Activated CD8-positive, alpha-beta T cell treated with anti-CD3 and anti-CD28 coated beads, Interleukin-2, amount 10 ng/mL, durations not matched to agents 7 days and 5 days (primary cell): ENCODE measurements at places on chromosomes 5 and 9. TPM values are rescaled to one million over a fixed set of nuclear protein-coding genes. Genes with fewer than 3 reads are reported as not detected.

ANKHD1 gene
- total RNA-seq, result 108 TPM

ORM2 gene
- total RNA-seq, result not detected

- H3K4me1 ChIP-seq, result no peaks in the 10 kb centered on the region
- H3K27ac ChIP-seq, result no peak overlapping the region
- no peak overlapping the region for H3K4me3 ChIP-seq
- DNase-seq, result no peak
- H3K36me3 ChIP-seq, result no peaks in the 10 kb centered on the region
- H3K27me3 ChIP-seq, result peaks cover 7% of the 10 kb centered on the region
These were observed 78.4 kb downstream of the SREK1 start for GRCh38 chr5:66222455-66222854.

GPR21 gene
- 1.1 TPM for total RNA-seq

ZMAT2 gene
- 47.4 TPM for total RNA-seq

PCYOX1L gene
- total RNA-seq, result 33.9 TPM

GRCh38 chr5:169128679-169129078, 172.3 kb downstream of the SLIT3 start:
- no peaks in the 10 kb centered on the region for H3K4me1 ChIP-seq
- no peaks in the 10 kb centered on the region for H3K27me3 ChIP-seq
- DNase-seq, result no peak
- no peak overlapping the region for H3K4me3 ChIP-seq
- no peaks in the 10 kb centered on the region for H3K36me3 ChIP-seq

GRCh38 chr9:119458068-119458467, 88.8 kb upstream of the BRINP1 start:
- H3K27ac ChIP-seq, result no peak overlapping the region
- H3K4me3 ChIP-seq, result no peak overlapping the region
- H3K36me3 ChIP-seq, result no peaks in the 10 kb centered on the region
- DNase-seq, result no peak
- no peaks in the 10 kb centered on the region for H3K4me1 ChIP-seq
- no peaks in the 10 kb centered on the region for H3K27me3 ChIP-seq

DNA sequence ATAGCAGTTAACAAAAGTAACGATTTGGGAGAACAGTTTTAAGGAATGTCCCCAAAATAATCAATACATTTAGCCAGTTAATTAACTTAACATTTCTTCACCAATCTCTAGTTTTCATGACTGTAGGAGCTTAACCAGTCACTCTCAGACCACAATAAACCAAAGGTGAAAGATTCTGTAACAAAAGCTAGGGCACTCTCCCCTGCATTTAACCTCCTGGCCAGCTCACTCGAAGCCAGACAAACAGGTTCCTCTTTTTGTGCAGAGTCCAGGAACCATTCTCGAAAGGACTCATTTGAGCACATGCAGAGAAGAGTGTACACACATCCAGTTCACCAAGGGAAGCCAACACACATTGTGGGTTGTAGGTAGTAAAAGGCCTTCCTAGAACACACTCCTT, 6.5 kb downstream of the IL7R start:
- H3K27ac ChIP-seq, result peak overlapping the region; percentile 41
- peak overlapping the region; percentile 41 for H3K4me3 ChIP-seq
- H3K4me1 ChIP-seq, result peaks cover 74% of the 10 kb centered on the region
- H3K36me3 ChIP-seq, result peaks cover 83% of the 10 kb centered on the region

DNA sequence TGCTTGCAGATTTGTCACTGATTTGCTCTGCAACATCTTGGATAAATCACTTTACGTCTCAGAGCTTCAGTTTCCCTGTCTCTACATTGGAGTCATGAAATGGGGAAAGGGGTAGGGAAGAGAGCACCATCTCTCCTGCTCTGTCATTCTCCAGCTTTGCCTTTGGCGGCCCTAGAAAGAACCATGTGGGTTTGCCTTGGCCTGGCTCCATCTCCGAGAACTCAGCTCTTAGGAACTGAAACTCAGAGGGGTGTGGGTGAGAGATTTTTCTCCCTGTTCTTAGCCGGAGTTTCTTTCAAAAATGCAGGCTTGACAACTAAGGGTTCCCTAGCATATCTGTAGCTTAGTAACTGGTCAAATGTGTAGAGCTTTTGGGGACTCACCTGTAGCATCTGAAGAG, 123.5 kb downstream of the SMARCA2 start:
- H3K4me3 ChIP-seq, result no peak overlapping the region
- DNase-seq, result no peak
- H3K4me1 ChIP-seq, result peaks cover 5% of the 10 kb centered on the region
- no peaks in the 10 kb centered on the region for H3K27me3 ChIP-seq
- H3K27ac ChIP-seq, result no peak overlapping the region
- H3K36me3 ChIP-seq, result peaks cover 78% of the 10 kb centered on the region

- no peak overlapping the region for H3K27ac ChIP-seq
- H3K4me1 ChIP-seq, result no peaks in the 10 kb centered on the region
- no peak overlapping the region for H3K4me3 ChIP-seq
- DNase-seq, result no peak
These were observed 199.3 kb upstream of the PDE4D start for GRCh38 chr5:60092671-60093422.

DNA sequence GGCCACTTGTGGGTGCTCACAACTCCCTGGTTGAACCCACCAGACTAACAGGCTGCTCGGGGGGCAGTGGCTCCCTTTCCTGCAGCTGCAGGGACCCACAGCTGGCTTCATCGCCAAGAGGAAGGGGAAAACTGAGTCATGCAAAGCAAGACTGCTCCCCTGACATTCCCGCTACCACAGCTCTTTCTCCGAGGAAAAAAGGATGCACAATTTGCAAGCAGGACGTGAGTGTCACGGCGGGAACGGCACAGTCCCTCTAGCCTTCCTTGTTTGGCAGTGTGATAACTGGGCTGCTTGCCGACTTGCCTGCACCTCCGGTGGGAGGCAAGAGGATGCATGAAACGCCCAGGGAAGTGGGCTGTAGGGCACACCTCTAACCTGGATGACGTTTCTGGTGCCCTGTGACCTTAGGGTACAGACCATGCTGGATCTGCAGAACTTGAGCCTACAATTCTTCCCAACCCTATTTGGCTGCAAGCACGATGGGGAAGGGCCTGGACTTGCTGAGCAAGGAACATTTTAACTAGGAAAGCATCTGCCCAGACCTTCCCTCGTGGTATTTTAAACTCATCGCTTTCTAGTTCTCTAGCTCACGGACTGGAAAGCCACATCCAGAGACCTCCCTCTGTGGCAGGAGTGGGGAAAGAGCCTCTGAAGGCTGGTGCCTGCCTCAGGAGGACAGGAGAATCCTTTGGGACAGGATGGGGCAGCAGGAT, 7.8 kb downstream of the SH3PXD2B start:
- DNase-seq, result no peak
- no peak overlapping the region for H3K4me3 ChIP-seq
- H3K4me1 ChIP-seq, result peaks cover 11% of the 10 kb centered on the region

DNA sequence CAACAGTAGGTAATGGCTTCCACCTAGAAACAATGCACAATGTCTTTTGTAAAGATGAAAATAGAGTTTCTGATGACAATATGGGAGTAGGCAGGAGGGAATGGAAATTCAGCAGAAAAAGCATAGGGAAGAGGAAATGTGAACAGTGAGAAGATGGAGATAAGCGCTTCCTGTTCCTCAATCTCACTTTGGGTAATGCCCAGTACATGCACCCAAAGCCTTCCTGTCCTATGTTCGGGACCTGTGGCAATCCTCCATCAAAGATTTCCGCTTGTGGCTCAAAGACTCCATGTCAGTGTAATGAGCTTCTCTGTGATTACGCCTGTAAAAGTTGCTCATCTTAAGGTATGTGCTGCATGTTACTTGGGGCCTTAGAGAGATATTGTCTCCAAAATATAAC, 2.7 kb downstream of the UGT3A1 start:
- DNase-seq, result no peak
- peaks cover 6% of the 10 kb centered on the region for H3K27me3 ChIP-seq
- H3K4me3 ChIP-seq, result no peak overlapping the region

DNA sequence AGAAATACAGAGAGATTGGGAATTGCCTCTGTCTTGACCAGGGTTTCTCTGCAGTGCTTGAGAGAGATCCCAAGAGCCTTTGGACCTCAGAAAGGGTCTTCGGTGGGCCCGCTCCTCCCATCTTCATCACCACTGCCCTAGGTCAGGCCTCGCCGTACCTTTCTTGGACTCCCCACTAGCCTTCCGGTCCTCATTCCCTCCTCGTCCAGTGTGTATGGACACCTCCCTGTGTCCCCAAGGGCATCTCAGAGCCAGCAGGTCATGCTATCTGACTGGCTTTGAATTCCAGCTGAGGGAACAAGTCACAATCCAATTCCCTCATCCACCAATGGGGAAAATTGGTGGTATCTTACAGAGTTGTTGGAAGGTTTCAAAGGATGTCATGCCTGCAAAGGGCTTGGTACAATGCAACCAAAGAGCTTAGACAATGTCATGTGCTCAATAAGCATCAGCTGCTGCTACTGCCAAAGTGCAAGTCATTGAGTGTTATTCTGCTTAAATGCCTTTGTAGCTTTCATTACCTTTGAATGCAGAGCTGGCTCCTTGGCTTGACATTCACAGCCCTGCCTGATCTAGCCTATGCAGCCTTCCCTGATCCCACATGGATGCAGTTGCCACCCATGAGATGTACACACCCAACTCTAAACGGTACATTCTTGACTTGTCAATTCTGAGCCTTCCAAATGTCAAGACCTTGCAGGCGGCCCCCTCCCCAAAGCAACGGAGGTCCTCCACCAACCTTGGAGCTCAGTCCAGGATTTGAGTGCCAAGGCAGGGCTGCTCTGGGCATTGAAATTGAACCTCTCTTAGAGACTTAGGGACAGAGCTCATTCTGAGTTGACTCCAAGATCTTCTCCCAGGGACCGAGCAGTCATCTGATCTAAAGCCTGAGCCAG, 58.0 kb downstream of the HRH2 start:
- H3K27me3 ChIP-seq, result peaks cover 2% of the 10 kb centered on the region
- H3K4me3 ChIP-seq, result no peak overlapping the region
- H3K36me3 ChIP-seq, result peaks cover 7% of the 10 kb centered on the region
- H3K27ac ChIP-seq, result no peak overlapping the region
- no peak for DNase-seq

SLC36A3 gene
- not detected for total RNA-seq

SKP2 gene
- total RNA-seq, result 54.6 TPM
